ENCODE measurements at places on chromosomes 3 and 15. TPM values are rescaled to one million over a fixed set of nuclear protein-coding genes. Genes with fewer than 3 reads are reported as not detected.

The NUP210 gene
- polyA plus RNA-seq, result 28.9 TPM

DNA sequence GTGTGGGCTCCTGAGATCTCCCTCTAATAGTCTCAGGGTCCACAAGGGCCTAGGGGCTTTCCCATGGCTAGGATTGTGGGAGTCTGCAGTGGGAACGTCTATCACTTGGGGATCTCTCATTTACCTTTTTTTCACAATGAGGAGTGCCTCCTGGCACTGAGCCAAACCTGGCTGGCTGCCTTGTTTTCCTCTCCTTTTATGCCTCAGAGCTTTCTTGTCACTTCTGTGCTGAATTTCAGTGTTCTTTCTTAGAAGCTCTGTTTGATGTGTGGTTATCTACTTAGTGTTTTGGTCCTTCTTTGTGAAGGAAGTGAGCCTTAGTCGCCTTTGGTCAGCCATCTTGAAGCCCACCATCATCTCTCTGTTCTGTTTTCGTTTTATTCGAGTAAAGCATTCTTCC lies 33.9 kb downstream of the DOCK3 start:
- no peak for DNase-seq

The ARIH1 gene
- 199 TPM for polyA plus RNA-seq

GRCh38 chr3:156788846-156789245 lies 37.3 kb upstream of the LEKR1 start:
- DNase-seq, result no peak

The CISH gene
- polyA plus RNA-seq, result 29.4 TPM
